ENCODE measurements at places on chromosomes 13 and 19.

DNA sequence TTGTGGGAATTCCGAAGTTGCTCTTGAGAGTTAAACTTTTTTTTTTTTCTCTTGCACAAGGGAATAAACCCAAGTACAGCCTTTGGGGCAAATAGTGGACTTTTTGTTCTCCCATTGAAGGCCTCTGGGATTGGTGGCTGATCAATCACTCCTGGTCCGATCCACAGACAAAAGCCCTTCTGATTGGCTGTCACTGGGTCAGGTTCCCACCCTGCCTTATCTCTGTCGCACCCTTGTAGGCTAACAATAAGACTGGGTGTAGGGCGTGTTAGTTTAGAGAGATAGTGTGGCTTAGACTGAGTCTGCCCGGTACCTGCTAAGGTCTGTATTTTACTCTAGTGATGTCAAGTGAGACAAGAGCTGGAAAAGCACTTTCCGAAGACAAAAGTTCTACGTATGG lies 380.8 kb downstream of the NDFIP2 start:
- no peak for DNase-seq

GRCh38 chr13:89270736-89271135 lies 1599.6 kb downstream of the SLITRK5 start:
- no peak for DNase-seq

DNA sequence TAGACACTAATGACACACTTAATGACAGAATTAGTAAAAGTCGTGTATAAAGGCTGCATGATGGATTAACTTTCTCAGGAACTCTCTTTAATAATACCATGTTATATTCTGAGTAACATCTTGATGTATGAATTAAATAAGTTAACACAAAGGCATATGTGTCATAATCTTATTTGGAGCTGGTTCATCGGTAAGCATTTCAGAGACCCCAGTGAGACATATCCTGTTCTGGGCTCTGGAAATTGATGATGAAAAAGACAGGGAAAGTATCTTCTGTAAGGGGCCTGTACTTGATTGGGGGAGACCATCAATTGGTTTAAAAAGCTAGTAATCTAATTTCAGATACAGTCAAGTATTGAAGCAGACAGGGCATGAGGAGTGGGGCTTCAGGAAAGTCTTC lies 547.9 kb downstream of the GPC6 start:
- DNase-seq = no peak

- DNase-seq = no peak
Observed at GRCh38 chr13:25463496-25463895, 91.7 kb downstream of the ATP8A2 start.

DNA sequence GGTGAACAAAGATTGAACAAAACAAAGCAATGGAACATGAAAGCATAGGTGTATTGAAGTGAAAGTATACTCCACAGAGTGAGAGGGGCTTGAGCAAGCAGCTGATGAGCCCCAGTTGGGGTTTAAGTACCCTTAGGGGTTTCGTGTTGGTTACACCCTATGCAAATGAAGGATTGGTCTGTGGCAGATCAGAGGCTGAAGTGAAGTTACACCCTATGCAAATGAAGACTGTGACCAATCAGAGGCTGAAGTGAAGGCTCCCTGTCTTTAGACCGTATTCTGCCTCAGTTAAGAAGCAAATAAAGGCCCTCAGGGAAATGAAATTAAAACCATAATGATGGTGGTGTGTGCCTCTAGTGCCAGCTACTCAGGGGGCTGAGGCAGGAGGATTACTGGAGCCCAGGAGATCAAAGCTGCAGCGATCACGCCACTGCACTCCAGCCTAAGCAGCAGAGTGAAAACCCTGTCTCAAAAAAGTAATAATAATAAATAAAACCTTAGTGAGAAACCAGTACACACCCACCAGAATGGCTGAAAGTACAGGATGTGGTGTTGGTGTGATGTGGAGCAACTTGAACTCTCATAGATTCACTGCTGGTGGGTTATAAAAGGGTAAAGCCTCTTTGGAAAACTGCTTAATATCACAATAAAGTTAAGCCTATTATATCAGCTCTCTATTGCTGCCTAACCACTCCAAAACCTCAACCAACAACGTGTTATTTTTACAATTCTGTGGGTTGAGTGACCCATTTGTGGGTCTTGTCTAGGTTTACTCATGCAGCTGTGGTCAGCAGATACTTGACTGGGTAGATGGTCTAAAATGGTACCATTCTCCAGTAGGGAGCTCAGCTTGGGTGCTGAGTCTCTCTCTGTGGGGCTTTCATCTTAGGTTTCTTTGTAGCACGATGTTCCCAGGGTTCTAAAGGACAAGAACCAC lies 12.8 kb upstream of the UPF3A start:
- no peak for DNase-seq

- DNase-seq = no peak
Observed at GRCh38 chr13:53137779-53138178, 109.2 kb downstream of the OLFM4 start.

GRCh38 chr13:94178625-94179244 lies 300.7 kb downstream of the DCT start:
- DNase-seq = no peak

- peak; percentile 63 for DNase-seq
Observed at GRCh38 chr13:111792956-111793355, 274.0 kb upstream of the SOX1 start.

DNA sequence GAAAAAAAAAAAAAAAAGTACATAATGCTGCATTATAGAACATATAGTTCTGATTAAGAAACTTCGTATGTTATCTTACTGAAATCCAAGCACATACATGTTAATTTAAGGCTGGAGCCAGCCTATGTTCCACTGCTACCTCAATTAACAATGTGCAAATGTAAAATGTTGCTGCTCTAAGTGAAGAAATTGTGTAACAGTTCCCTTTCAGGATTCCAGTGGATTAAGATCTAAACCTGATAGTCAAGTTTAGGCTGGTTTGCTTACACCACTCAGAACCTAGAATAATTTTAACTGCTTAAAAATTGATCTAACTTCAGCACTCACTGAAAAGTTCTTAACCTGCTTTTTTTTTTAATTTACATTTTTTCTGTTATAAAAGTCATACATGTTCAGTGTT lies 4.2 kb downstream of the VPS36 start:
- DNase-seq = no peak

DNA sequence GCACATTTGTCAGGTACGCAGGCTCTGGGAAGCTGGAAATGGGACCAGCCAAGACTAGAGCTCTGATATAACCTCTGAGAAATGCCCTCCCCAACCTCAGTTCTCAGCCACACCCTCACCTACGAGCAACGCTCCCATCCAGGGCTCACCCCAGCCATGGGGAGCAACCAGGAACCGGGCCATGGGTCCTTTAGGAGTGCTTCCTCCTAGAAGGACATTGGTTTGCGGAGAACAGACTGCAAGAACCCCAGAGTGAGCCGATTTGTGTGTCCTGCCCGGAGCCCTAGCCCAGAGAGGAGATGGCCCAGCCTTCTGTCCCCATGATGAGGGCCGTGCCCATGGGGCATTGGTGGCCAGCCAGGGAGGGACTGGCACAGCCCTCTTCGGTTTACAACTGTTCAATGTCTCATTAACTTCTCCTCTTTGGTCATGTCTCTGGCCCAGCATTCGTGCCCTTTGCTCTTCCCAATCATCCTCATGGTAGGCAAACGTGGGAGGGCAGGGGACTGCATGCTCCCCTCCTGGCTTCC lies 32.9 kb upstream of the IGSF23 start:
- DNase-seq = no peak

GRCh38 chr13:32840989-32841713 lies 175.1 kb upstream of the KL start:
- DNase-seq = no peak

- DNase-seq = no peak
Observed at GRCh38 chr19:10158071-10158470, 36.7 kb downstream of the DNMT1 start.

DNA sequence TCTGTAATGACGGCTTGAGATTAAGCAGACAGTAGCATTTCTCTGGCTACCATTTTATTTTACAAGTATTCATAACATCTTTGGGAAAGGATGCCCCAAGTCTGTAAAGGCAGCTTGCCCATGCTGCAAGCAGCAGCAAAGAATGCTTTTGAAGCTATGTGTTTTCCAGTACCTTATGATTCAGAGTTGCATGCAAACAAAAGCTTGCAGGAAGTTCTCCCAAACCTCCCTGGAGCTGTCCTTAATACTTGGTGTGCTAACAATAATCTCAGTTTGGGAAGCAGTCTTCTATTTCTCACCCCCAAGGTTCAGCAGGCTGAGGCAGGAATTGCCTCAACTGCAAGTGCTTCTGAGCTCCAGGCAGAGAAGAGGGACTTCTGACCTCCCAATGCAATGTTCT lies 60.8 kb downstream of the CCNA1 start:
- DNase-seq = no peak

GRCh38 chr19:14411161-14411937 lies 7.8 kb downstream of the DDX39A start:
- DNase-seq = no peak

DNA sequence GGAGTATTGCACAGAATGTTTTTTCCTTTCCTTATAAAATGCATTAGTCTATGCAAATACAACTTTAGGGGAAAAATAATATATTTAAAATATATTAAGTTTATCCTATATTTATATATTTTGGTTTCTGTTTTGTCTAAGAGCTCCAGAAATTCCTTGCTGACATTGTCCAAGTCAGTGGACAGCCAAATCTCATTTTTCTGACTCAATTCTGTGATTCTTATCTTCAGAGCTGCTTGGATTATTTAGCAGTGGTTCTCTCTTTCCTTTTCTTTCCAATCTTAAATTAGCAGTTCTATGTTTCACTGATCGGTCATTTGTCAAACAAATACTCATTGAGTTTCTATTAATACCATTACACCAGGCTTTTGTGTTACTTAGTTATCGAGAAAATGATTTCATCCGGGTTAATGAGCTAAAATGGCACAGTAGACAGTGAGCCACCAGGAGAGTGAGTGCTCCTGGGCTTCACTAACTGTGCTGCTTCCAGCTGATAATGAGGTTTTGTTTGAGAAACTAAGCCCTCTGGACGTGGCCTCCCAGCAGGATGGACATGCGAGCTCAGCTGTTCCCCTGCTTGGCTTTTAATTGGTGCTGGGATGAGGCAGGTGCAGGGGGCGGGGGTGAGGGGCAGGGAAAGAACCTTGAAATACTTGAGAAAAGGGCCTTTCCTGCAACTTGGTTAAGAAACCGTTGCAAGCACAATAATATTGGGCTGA lies 44.0 kb downstream of the ATP11A start:
- DNase-seq = no peak

DNA sequence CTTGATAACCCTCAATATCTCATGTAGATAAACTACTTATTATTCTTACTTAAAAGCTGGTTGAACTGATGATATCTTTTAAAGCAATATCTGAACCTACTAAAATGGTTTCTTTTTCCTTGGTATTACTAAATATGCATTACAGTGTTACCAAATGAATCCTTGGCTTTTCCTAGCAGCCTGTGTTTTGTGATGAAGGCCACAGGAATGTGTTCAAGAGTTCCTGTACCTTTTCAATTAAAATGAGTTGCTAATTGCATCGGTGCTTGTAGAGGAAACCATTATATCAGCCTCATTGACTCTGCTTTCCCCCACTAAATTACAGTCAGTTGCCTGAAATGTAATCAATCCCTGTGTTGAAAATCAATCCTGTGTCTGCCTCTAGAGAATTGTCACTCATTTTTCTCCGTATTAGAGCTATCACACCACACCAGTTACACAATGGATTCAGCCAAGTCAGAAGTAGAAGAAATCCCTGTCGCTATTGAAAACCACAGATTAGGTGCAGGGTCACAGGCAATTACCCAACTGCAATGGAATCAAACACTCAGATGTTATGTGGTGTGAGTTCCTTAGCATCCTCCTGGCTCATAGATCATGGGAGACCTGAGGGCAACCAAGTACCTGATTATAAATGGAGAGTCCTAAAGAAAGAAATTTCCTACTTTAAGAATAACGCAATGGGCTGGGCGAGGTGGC lies 13.3 kb downstream of the FAM216B start:
- DNase-seq = no peak

GRCh38 chr19:383040-383439 lies 25.9 kb downstream of the C2CD4C start:
- no peak for DNase-seq

DNA sequence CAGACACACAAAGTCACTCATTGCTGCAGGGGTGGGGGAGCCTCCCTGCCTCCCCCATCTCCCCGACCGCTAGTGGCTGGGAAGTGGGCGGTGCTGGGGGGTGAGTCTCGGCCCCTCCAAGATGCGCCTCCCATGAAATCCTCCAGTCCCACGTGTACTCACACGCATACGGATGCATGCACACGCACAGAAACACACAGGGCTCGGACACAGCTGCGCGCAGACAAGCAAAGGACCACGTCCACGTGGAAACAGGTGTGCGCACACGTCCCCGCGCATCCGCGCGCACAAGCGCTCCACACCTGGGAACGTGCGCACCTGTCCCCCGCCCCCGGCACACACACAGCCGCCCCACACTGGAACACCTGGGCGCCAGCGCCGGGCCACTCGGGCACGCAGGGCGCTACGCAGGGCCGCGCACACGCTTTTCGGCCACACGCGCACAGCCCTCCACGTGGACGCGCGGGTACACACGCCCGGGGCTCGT lies 687 bp downstream of the MATK start:
- no peak for DNase-seq

GRCh38 chr19:53389571-53389970 lies 5.4 kb upstream of the ZNF765 start:
- no peak for DNase-seq

GRCh38 chr13:41389580-41389979 lies 67.8 kb upstream of the RGCC start:
- DNase-seq = no peak

- DNase-seq = no peak
Observed at GRCh38 chr19:31220540-31220939, 128.7 kb downstream of the TSHZ3 start.

DNA sequence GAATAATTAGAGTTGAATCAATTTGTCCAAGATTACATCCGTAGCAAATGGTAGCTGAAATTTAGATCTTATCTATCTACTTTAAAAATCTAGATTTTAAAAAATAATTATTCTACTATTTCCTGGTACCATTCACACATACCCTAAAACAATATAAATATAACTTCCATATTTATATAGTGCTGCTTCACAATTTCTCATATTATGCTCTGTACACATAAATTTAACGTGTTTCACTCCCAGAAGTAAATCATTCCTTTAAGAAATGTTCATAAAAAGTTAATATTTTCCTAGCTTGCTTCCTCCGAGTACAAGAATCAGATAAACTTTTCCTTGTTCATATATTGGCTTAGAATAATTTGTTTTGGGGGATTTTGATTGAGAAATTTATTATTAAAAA lies 857.0 kb upstream of the SPRY2 start:
- DNase-seq = no peak

- no peak for DNase-seq
Observed at GRCh38 chr19:15244808-15245207, 12.6 kb upstream of the EPHX3 start.

DNA sequence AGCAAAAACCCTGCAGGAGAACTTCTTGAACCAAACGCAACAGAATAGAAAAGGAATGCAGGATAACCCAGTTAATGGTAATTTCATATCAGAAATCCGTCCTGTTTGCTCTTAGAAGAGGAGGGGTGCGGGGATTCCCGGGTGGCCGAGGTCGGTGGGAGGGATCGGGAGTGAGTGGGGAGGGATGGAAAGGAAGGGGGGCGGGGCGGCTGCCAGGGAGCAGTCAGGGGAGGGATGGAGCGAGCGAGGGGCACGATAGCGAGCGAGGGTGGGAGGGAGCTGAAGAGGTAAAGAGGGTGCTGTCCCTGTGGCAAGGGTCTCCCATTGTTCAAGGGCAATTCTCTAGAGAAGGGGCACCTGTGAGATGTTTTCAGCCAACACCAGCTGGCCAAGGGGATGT lies 26.5 kb downstream of the CD177 start:
- DNase-seq = no peak

- no peak for DNase-seq
Observed at GRCh38 chr19:46448601-46449000, 19.9 kb upstream of the PNMA8C start.

GRCh38 chr13:40016953-40017660 lies 361.6 kb downstream of the COG6 start:
- DNase-seq = no peak

Data from coronary artery (tissue), 2 donors.